ENCODE measurements at places on chromosomes 6 and 20.

GRCh38 chr6:147201885-147202515 is 2.2 kb upstream of the STXBP5 start:
- no peak for DNase-seq

GRCh38 chr6:35094183-35094582 is 47.0 kb downstream of the TCP11 start:
- no peak for DNase-seq

- DNase-seq: no peak
Observed at GRCh38 chr6:104623052-104623690, 236.5 kb downstream of the HACE1 start.

GRCh38 chr6:121533321-121533841 is 97.9 kb downstream of the GJA1 start:
- DNase-seq: no peak

- DNase-seq: no peak
Observed at GRCh38 chr20:47227119-47227518, 129.4 kb downstream of the ZMYND8 start.

DNA sequence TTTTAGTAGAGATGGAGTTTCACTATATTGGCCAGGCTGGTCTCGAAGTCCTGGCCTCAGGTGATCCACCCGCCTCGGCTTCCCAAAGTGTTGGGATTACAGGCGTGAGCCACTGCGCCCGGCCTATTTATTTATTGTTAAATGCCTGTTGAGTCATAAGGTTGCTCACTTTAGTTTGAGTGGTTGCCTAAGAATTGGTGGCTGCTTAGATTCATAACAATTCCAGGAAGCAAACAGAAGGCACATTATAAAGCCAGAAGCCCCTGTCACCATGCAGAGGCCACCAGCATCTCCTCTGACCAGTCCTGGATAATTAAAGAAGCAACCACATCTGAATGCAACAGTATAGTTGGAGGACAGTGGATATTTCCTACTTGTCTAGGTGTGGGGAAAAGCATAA is 24.0 kb upstream of the ARMH2 start:
- DNase-seq: no peak

DNA sequence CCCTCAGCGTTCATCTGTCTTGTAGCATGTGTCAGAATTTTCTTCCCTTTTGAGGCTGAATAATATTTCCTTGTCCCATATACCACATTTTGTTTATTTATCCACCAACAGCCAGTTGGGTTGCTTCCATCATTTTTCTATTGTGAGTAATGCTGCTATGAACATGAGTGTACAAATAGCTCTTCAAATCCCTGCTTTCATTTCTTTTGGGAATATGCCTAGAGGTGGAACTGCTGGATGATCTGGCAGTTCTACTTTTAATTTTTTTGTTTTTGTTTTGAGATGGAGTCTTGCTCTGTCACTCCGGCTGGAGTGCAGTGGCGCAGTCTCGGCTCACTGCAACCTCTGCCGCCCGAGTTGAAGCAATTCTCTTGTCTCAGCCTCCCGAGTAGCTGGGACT is 64.7 kb downstream of the SASH1 start:
- DNase-seq: peak; percentile 95

DNA sequence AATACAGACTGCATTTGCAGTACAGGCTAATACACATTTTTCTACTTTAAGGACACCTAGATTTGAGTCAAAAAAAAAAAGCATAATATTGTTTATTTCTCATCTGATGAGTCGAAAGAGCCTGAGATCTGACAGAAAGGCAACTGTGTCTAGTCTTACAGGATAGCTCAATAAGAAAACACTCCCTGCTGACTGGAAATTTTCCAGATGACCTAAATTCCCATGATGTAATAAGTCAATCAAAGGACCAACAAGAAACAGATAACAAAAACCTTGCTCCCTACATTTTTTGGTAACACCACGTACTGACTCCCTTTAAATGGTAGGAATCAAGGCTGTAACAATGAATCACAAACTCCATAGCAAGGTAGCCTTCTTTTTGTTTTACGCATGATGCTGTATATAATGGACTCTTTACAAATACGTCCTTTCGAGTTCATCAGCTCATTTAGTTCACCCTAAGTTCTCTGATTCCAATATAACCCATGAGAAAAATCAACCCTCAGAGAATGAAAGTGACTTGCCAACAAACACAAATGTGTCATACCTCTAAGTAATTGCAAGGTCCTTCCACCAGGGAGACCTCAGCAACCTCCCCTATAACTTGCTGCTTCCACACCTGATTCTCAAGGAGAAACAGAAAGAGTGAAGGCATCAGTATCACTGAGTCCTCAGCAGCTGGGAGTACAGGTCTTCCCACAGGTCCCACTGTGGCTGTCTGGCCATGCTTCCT is 12.1 kb downstream of the TBX18 start:
- no peak for DNase-seq

DNA sequence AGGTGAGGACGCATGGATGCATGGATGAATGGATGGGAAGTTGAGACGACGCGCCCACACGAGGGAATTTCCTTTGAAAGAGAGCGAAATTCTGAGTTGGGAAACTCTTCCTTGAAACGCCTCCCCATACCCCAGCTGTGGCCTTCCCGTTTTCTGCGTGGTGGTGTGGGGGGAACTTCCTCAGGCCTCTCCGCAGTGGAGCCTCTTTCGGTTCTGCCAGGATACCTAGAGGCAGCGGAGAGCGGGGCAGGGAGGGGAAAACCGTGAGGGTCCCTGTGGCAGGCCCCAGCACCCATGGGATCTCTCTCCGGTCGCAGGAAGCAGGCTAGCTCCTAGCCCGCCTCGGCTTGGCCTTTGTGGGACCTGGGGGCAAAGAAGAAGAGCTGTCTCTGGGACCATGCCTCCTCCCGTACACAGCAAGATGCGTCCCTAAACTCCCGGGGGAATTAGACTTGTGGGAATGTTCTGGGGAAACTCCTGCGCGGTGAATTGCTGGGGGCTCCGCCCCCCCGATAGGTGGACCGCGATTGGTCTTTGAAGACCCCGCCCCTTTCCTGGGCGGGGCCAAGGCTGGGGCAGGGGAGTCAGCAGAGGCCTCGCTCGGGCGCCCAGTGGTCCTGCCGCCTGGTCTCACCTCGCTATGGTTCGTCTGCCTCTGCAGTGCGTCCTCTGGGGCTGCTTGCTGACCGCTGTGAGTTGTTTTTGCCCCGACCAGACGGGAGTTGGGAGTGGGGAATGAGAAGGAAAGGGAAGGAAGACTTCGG is at the start of gene CD40:
TSS of gene CD40 (plus strand) at position 611 of the 764 bp plus-strand sequence. CDS start at position 641, 30 bp downstream.
- DNase-seq: peak; percentile 60

DNA sequence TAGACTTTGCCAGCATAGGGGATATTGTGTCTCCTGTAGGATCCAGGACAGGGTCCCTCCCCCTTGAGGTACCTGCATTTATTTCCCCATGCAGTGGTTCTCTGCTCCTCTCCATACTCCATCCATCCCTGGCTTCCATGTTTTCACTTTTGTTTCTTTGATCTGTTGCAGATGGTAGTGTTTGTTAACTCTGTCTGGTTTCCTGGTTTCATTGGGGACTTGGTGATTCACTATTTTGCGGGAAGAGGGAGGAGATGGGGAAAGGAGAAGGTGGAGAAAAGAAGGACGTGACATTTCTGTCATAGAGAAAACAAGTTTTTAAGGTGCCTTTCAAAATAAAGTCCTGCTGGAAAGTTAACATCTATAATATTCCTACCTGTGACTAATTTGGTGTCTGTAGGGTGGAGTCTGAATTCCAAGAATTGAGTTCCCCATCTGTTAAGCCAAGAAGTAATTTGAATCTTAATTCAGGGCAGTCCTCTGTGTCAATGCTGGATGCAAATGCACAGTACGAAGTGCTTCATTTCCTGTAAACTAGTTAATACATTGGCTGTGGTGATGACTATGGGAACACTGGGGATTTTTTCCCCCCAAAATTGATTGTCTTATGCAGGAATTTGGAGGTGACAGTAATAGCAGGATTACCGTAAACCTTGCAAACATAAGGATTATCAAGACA is 6.9 kb upstream of the RNF144B start:
- no peak for DNase-seq

DNA sequence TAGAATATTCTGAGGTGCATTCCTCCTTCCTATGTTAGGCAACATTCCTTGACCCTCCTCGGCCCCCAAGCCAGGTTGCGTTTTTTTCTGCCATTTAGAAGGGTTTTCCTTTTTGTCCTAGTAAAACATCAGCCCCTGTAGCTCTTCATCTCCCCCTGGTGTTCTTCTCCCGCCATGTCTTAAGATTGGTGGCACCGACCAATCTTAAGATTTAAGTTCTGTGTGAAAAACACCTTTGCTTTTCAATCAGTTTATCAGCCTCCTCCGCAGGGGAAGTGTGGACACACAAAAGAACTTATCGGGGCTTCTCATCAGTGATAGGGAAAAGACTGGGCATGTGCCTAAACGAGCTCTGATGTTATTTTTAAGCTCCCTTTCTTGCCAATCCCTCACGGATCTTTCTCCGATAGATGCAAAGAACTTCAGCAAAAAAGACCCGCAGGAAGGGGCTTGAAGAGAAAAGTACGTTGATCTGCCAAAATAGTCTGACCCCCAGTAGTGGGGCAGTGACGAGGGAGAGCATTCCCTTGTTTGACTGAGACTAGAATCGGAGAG is 719 bp upstream of the EDN1 start:
- no peak for DNase-seq

DNA sequence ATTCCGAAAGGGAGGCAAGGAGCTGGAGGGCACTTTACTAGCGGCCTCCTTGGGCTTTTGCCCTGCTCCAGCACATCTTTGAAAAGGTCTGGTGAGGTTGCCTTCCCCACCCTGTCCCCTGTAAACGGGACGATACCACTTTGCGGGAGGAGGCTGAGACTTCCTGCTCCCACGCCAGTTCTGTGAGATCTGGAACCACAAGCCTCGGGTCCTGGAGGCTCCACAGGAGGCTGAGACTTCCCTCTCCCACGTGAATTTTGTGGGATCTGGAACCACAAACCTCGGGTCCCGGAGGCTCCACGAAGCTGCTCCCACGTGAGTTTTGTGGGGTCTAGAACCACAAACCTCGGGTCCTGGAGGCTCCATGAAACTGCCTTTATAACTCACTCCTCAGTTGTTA is 209.3 kb downstream of the DLL1 start:
- no peak for DNase-seq

GRCh38 chr20:51697096-51697826 is 70.9 kb downstream of the ATP9A start:
- no peak for DNase-seq

GRCh38 chr6:120278689-120279396 is 929.3 kb upstream of the MAN1A1 start:
- no peak for DNase-seq

DNA sequence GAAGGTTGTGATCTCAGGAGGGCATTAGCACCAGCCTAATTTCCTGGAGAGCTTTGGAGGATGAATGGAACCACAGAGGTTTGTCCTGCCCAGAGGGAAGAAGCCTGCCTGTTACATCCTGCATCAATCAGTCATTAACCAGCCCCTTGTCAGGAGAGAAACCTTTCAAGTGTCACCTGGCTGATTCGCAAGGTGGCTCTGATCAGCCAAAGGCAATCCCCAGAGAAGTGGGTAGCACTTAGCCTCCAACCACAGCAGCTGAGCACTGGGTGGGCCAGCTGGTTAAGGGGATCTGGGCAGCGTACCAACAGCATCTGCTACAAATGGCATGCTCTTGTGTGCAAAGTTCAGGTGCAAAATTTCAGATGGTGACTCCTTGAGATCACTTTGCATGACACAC is 26.9 kb downstream of the ANKEF1 start:
- no peak for DNase-seq

DNA sequence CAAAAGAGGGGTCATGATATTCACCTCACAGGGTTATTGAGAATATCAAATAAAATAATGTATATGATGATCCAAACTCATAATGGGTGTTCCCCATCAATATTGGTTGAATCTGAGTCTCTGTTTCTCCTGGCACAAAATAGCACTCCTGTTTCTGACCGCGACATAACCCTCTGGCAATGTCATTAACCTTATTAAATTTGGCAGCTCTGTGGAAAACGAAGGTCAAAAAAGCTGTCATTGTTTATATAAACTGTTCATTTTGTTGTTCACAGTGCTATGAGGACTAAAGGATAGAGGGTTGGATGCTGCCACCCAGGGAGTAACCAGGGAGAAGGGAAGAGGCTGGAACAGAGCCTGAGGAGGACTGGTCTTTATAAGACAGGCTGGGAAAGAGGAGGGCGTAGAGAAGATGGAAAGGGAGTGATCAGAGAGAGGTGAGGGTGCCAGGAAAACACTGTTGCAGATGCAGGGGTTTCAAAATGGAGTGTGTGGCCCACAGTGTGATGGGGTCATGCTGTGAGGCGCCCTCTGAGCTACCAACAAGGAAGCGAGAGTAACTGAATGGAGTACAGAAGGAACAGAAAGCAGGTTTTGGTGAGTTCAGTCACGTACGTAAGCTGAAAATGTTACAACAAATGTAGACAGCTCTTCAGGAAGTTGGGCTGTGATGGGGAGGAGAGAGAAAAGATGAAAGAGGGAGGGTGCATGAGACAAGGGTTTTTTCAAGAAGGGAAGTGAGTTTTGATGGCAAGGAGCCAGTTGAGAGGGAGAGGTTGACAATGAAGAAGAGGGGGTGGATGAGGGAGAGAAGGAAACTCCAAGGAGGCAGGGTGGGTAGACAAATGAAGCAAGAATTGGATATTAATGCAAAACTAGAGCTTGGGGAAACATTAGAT is 251.6 kb upstream of the TAB2 start:
- DNase-seq: no peak

- DNase-seq: no peak
Observed at GRCh38 chr20:58714923-58715351, 22.3 kb downstream of the NPEPL1 start.

DNA sequence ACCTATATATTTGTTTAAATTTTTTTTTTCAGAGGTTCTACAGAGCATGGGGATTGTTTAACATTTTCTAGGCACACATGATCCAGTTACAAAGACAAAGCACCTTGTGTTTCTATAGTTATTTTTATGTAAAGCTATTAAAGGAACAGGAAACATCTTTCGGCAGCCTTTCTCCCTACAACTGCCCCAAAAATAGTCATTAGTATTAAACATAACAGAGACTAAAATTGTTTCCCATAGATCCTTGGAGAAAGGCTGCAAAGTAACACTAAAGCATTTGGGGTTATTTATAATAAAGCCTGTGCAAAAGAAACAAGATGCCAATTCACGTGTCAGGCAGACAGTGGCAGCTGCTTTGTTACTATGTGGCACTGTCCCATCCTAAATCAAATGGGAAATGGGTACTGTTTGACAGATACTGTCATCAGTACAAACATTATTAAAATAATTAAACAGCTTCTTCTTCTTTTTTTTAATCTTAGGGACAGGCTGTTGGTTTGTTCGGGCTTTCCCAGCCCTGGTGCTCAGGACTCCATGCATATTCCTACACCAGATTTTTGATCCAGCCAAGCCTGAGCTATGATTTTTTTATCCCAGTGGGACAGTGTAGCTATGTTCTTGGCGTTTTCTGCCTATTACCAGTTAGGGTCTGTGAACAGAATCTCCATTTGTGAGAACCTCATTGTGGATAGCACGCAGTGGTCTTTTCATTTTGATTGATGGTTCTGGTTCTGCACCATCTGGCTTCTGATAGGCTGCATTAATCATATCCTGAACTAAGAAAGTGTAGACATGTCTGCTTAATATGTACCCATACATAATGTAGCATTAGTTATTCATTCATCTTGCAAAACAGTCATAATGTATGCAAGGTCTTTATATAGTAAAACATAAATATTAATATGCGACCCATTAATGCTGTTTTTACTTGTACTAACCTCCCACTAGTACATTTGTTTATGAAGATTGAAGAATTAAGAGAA is 460.4 kb upstream of the SOX4 start:
- DNase-seq: peak; percentile 21

GRCh38 chr6:52552278-52552643 is 24.6 kb downstream of the TRAM2 start:
- DNase-seq: no peak

Data from fibroblast of skin of left quadriceps (primary cell).